ENCODE measurements at places on chromosomes 1 and 21.

DNA sequence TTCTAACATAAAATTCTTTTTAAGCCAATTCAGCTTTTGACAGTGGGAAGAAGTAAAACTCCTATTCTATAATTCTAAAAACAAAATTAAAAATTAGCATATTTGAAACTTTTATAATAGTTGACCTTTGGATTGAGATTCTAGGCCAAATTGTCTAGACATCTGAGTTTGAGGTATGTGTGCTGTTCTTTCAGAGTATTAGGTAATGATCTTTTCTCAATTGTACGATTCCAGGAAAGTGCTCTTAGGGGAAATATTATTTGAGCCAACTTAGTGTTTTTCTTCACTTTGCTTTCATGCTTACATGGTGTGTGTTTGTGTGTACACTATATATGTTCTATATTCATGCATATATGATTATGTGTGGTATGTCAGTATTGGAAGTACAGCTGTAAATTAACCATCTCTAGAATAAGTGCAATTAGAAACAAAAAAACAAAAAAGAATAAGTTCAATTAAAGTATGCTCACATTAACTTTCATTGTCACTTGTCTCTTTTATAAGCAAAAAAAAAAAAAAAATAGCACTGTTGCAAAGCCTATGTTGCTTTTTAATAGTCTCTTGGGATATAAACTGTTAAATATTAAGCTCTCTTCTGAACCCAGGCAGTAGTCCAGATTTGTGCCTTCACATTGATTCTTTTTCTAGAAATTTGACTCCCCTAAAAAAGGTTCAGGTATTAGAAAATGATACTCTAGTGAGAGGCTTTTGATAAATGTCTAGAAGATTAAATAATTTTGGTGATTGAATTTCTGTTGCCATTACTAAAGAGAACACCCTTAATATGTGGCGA lies 132.2 kb downstream of the ATP5PO start:
- DNase-seq, result no peak

DNA sequence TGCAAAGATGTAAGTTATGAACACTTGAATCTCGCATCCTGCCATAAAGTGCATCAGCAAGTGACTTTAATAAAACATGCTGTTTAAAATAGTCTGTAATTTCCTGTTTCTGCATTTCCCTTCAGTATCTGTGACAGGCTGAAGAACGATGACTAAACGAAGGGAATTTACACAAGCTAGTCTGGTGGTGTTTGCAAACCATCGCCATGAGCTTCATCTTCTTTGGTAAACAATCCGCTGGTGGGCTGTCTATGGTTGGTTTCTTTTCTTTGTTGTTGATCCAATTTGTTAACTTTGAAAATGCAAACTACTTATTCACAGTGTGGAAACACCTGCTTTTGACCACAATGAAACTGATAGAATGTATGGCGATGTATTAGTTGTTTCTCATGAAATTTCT lies 13.9 kb downstream of the SERTAD4 start:
- DNase-seq, result no peak

DNA sequence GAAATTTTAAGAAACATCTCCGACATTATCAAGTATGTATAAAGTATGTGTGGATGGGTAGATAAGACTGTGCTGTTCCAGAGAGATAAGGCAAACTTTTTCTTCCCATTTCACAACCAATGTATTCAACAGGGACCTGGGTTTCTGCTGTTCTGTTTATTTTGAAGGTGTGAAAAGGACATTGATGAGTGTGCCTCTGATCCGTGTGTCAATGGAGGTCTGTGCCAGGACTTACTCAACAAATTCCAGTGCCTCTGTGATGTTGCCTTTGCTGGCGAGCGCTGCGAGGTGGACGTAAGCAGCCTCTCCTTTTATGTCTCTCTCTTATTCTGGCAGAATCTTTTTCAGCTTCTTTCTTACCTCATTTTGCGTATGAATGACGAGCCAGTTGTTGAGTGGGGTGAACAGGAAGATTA lies 174.0 kb downstream of the CRB1 start:
- DNase-seq, result no peak

DNA sequence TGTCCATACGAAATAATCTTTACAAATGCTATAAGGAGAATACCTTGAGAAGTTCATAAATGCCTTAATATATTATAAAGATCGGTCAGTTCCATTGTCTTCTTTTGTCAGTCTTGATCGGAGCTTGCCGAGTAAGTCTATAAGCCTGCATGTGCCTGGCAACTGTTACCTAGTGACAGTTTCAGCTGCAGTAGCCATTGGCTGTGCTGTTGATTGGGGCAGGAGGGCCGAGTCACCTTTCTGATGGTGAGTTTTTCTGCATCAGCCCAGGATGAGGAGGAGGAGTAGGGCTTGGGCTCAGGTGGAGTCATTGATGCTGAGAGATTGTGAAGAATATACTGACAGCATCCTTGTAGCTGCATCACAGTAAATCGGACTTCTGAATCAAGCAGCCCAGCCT lies 1.9 kb upstream of the GPR52 start:
- no peak for DNase-seq

GRCh38 chr1:156834322-156834721 lies 17.7 kb upstream of the SH2D2A start:
- no peak for DNase-seq

- peak; percentile 76 for DNase-seq
Measured at GRCh38 chr1:12556368-12556930, 61.6 kb downstream of the DHRS3 start.

DNA sequence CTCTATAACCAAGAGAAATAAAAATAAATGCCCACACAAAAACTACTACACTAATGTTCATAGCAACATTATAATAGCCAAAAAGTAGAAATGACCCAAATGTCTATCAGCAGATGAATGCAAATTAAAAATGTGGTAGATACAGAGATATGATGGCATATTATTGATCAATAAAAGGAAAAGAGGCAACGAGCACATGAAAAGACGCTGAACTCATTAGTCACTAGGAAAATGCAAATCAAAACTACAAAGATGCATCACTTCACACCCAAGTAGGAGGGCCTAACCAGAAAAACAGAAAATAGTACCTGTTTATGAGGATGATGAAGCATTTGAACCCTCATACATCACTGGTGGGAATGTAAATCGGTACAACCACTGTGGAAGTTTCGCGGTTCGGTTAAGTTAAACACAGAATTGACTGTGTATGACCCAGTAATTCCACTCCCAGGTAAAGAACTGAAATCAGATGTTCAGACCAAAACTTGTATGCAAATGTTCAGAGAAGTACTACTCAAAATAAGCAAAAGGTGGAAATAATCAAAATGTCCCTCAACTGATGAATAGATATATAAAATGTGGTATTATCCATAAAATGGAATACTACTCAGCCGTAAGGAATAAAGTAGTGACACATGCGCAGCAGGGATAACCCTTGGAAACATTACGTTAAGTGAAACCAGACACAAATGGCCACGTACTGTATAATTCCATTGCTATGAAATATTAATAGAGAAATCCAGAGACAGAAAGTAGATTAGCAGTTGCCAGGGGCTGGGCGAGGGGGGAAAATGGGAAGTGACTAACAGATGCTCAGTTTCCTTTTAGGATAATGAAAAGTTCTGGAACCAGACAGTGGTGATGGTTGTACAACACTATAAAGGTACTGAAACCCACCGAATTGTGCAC lies 3.1 kb downstream of the USP48 start:
- DNase-seq, result no peak

DNA sequence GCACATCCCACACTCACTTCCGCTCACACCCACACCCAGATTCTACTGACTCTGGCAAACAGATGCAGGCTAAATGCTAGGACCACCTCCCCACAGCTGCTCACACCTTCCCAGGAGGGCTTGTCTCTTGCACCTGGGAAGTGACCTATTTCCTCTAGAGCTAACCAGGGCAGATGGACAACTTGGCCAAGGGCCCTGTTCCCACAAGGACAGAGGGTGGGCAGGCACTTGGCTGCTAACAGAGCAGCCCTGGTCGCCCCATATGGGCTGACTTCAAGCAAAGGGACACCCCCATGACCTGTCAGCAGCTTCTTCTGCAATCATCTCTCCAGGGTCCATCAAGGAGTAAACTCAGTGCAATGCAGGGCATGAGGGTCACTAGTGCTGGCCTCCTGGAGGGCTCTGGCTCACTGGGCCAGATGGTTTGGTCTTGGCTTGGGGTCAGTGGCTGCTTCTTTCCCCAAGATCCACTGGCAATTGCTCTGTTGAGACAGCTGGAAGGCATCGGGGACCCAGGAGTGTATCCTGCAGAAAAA lies 641.5 kb downstream of the PLPP3 start:
- DNase-seq, result no peak

DNA sequence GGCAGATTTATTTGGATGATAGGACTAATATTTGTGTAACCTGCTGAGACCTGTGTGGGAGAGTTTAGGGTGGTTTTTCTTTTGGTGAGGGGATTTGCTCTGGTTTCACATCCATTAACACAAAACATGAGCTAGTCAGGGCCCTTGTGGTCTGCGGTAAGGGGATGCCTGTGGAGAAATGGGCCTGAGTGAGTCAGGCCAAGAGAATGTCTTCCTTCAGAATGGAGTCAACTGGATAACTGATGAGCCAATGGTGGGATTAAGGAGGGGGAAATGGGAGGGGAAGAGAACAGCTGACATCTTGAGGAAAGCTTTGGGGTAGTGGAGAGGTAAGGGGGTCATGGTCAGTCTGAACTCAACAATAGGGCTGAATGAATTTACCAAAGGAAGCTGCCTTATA lies 13.9 kb downstream of the WNT2B start:
- DNase-seq, result no peak

DNA sequence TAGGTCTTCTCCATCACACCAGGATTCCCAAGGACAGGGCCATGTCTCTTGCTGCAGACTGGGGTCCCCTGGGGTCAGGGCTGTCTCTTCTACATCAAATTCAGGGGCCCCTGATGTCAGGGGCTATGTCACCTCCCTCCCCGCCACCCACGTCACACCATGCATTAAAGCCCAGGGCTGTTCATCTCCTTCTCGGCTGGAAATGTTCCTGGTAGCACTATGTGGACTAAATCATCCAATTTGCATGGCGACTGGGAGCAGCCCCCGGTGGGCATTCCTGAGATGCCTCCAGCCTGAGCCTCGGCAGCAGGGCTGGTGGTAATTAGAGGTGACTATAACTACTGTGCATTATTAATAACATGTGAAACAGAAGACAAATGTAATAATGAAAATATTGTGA lies 151.7 kb upstream of the HMGB4 start:
- no peak for DNase-seq

- DNase-seq, result no peak
Measured at GRCh38 chr1:185439727-185440415, 122.8 kb upstream of the IVNS1ABP start.

- no peak for DNase-seq
Measured at GRCh38 chr1:176445402-176445801, 17.6 kb upstream of the PAPPA2 start.

DNA sequence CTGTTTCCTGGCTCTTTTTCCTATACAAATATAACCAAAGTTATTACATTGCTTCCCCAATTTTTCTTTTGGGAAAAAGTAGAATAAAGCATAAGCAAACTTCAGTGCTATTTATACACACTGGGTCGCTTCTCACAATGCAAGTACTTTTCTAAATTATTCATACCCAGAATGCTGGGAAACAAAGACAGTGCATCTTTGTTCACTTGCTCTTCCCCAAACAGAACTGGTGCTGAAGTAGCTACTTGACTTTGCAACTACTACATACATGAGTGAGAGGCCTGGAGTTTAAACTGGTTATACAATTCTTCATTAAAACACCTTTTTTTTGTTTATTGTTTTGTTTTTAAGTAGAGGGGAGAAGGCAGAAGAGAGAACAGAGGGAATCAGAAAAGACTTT lies 40.2 kb downstream of the STX6 start:
- DNase-seq, result no peak

DNA sequence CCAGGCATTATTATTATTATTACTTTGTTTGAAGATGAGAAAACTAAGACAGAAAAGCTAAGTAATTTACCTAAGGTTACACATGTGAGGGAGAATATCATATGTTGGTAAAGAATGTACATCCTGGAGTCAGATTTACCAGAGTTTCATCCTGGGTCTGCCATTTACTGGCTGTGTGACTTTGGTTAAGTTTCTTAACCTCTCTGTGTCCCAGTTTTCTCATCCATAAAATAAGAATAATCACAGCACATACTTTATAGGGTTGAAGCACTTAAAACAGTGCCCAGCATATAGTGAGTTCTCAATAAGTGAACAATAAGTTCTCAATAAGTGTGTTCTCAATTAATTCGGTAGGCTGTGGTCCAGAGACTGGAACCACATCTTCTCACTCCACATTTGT lies 32.5 kb downstream of the UBE2U start:
- no peak for DNase-seq

DNA sequence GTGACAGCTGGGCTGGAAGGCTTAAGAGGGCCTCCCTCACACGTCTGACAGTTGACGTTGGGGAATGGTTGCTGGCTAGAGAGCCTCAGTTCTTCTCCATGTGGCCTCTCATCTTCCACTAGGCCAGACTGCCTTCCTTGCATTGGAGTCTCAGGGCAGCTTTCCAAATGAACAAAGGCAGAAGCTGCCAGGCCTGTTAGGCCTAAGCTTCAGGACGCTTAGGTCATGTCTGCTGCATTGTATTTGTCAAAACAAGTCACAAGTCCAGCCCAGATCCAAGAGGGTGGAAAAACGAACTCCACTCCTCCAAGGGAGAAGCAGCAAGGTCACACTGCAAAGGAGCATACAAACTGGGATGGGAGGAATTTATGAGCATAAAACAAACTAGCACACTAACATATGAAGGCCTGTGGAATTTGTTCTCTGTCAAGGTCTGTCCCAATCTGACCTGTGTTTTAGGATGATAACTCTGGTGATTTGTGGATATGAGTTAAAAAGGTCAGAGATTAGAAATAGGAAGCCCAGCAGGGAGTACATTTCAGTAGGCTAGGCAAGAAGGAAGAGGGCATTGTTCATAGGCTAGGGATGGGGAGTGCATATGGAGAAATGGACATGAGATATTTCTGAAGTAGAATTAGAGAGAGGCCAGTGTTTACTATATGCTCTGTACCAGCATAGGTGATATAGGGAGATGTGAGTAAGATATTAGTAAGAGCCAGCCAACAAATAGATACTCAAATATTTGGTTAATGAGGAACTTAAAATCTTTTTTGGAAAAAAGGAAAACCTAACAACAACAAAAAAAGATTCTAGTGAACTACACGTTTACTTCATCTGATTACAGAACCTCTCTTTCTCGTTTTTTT lies 29.1 kb upstream of the CNN3 start:
- no peak for DNase-seq

DNA sequence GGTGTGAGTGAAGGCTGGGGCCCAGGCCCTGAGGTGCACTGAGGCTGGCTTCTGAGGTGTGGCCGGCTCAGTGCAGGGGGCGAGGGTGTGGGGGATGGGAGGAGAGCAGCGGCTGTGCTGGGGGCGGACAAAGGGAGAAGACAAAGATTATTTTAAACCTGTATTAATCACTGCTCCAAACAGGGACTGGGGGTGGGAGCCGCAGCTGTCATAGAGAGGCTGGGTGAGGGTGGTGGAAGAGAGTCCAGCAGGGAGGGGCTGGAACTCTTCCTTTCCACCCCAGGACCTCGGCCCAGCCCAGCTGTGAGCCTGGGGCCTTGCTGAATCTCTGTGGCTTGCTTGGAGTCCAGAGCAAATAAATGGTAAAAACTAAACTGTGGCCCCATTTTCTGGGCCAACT lies 106.9 kb downstream of the KCND3 start:
- DNase-seq, result no peak

- DNase-seq, result no peak
Measured at GRCh38 chr1:184143449-184143848, 91.9 kb downstream of the TSEN15 start.
